ENCODE measurements at places on chromosomes 2 and 18. TPM values are rescaled to one million over a fixed set of nuclear protein-coding genes. Genes with fewer than 3 reads are reported as not detected.

The RMDN2 gene
- 3.8 TPM for total RNA-seq

GRCh38 chr2:10012963-10013461 is 30.3 kb upstream of the KLF11 start:
- H3K27ac ChIP-seq = no peak overlapping the region

The DIS3L2 gene
- 17.7 TPM for total RNA-seq

GRCh38 chr18:62336618-62337017 is 11.5 kb downstream of the TNFRSF11A start:
- no peak overlapping the region for H3K4me3 ChIP-seq
- DNase-seq = no peak
- no peaks in the 10 kb centered on the region for H3K36me3 ChIP-seq
- no peak overlapping the region for H3K27ac ChIP-seq

DNA sequence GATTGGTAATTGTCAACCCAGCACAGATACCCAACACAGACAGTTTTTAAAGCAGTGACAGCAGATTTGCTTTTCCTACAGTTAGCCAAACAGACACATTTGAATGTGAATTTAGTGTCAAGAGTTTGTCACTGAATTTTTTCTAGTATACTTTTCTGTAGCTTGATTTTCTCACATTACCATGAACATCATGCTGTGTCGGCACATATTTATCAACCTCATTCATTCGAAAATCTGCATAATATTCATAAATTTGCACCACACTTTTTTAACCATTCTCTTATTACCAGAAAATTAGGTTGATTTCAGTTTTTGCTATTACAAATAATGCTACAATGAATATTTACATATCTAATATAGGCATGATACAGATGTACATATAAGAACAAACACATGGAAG is 27.0 kb upstream of the DSG3 start:
- H3K4me3 ChIP-seq = no peak overlapping the region
- no peak for DNase-seq
- H3K36me3 ChIP-seq = no peaks in the 10 kb centered on the region
- no peak overlapping the region for H3K27ac ChIP-seq
- H3K4me1 ChIP-seq = no peaks in the 10 kb centered on the region

DNA sequence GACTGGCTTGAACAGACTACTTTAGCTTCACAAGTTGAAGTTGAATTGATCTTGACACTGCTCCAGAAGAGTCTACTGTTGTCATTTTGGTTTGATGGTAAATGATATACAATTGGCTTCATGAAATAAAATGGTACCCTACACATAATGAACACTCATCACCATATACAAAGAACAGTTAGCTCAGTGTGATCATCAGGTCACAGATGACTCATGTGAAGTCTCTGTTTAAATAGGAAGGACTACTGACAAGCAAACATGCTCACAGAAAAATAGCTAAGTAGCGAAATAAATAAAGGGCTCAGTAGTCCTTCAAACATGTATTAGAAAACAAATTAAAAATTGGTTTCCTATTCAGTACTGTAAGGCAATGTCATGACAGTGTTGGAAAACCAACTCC is 96.2 kb downstream of the MEIS1 start:
- no peak for DNase-seq
- no peaks in the 10 kb centered on the region for H3K27me3 ChIP-seq
- peaks cover 17% of the 10 kb centered on the region for H3K36me3 ChIP-seq
- H3K4me3 ChIP-seq = no peak overlapping the region
- H3K27ac ChIP-seq = no peak overlapping the region

The GAD1 gene
- total RNA-seq = not detected

All from stomach (tissue), 19 donors.